ENCODE measurements at places on chromosomes 4 and X.

GRCh38 chr4:38925492-38926413 lies 58.1 kb downstream of the FAM114A1 start:
- no peak for DNase-seq

GRCh38 chrX:12962041-12962504 lies 12.8 kb upstream of the TMSB4X start:
- no peak for DNase-seq

GRCh38 chrX:53950130-53950733 lies 94.0 kb downstream of the PHF8 start:
- DNase-seq = no peak

- no peak for DNase-seq
These were observed 474.7 kb downstream of the SPRY1 start for GRCh38 chr4:123871341-123871740.

DNA sequence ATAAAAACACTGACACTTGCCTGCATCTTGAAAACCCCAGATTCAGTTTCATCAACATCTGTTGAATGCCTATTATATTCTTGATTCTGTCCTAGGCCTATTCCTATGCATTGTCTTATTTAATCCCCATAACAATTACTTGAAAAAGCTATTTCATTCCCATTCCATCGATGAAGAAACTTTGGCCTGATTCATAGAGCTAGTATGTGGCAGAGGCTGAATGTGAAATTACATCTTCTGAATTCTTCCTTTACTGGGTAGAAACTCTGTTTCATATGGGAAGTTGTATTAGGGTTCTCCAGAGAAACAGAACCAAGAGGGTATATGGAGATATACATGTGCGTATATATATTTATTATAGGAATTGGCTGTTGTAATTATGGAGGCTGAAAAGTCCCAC lies 35.0 kb upstream of the SLC4A4 start:
- DNase-seq = no peak
